ENCODE measurements at places on chromosomes 6 and 20. TPM values are rescaled to one million over a fixed set of nuclear protein-coding genes. Genes with fewer than 3 reads are reported as not detected.

Gene FRMD1
- total RNA-seq: not detected

Gene MCM8
- 3.5 TPM for total RNA-seq

Gene GRIK2
- 3.9 TPM for total RNA-seq

Gene PPP1R11
- 50.9 TPM for total RNA-seq

Gene OPRM1
- total RNA-seq: not detected

Gene SLC35D3
- not detected for total RNA-seq

Gene GJA10
- not detected for total RNA-seq

Gene SIRPD
- not detected for total RNA-seq

Gene FOXQ1
- not detected for total RNA-seq

Gene RAET1G
- not detected for total RNA-seq

Gene SMIM8
- total RNA-seq: 12.3 TPM

Gene SSTR4
- not detected for total RNA-seq

Gene TRIM31
- total RNA-seq: not detected

Gene HSP90AB1
- 1,040 TPM for total RNA-seq

Gene OR2B6
- total RNA-seq: not detected

Gene SOX18
- total RNA-seq: 63.5 TPM

Gene STMND1
- not detected for total RNA-seq

Gene ZNF76
- 30.9 TPM for total RNA-seq

Gene ZSCAN31
- total RNA-seq: 9.9 TPM

Gene IPCEF1
- total RNA-seq: 0.25 TPM

Gene HLA-F
- total RNA-seq: 48.0 TPM

Gene PAX1
- total RNA-seq: not detected

Gene HLA-DQB1
- total RNA-seq: 14.9 TPM

Gene PTK6
- not detected for total RNA-seq

Gene CST2
- not detected for total RNA-seq

Gene PRKN
- 32.5 TPM for total RNA-seq
